HuH-7.5 (cell line): ENCODE measurements at places on chromosomes 3 and 15.
A peak's percentile ranks its signal among the peaks of the same experiment; 100 is the strongest.

GRCh38 chr15:90362936-90363212 lies 10.8 kb downstream of the ZNF774 start:
- DNase-seq, result no peak

DNA sequence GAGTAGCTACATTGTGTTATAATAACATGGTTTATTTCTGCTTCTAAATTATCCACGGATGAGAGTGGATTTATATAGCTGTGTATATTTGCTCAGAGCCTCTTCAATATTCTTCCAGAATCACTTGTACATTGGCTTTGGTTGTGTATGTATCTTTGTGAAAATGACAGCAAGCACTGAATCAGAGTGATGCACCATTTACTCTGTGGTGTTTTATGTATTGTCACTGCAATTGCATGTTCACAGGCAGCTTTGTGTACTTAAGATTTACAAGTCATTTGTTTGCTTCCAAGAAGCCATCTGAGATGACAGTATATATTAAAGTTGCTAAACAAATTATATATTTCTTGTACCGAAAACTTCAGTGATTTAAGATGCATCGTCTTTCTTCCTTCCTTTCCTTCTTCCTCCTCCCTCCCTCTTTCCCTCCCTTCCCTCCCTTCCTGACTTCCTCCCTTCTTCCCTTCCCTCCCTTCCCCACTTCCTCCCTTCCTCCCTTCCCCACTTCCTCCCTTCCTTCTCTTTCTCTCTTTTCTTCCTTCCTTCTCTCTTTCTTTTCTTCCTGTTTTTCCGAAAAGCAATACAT lies 362.3 kb upstream of the GOLIM4 start:
- no peak for DNase-seq

DNA sequence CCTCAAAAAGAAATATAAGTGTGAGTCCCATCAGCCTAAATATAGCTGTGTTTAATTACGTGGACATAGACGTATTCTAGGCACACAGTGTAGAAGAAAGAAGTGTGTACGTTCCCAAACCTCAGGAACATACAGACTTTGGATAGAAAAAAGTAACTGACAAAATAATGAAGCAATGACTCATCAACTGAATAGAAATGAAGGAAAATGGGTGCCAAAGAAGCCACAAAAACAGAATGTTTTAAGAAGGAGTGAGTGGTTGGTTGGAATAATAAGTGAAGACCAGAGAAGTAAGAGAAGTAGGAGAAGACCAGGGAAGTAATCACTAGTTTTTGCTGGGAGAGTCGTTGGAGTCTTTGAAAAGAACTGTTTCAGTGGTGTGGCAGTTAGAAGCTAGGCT lies 518.1 kb downstream of the ROBO1 start:
- DNase-seq, result no peak

DNA sequence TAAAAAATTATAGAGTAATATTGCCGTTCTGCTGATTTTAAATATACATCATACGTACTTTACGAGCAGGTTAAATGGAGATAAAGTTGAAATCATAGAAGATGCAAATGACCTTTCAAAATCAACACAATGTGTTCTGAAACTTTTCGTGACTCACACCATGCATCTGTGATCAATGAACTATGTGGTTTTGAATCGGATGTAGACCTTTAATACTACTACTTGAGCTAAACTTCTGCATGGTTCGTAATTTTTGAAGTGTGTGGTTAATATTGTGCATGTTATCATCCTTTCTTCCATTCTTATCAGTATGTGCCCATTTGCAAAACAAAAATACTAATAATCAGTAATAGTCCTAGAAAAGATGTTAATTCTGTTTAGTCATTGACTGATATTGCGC lies 58.9 kb downstream of the GASK1A start:
- no peak for DNase-seq

DNA sequence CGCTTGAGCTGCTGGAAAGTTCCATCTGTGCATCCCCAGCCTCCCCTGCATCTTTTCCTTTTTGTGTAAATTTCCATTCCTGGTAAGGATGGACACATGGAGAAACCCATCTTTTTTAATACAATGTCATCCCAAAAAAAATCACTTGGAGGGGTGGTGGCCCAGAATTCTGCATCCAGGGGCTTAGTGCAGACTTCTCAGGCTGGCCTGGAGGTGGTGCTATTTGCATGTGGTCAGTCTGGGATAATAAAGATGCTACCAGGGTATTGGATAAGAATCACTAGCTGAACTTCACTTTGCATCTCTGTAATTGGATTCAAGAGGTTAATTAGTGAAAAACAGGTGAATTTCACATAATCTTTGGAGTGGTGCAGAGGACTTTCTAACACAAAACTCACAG lies 1.8 kb upstream of the ZSCAN2 start:
- peak; percentile 87 for DNase-seq

- no peak for DNase-seq
These were observed 35.6 kb upstream of the TLE3 start for GRCh38 chr15:70133296-70133695.
